ENCODE measurements at places on chromosomes 5 and 9.

- no peak for DNase-seq
Observed at GRCh38 chr5:173733831-173734501, 117.5 kb upstream of the BOD1 start.

DNA sequence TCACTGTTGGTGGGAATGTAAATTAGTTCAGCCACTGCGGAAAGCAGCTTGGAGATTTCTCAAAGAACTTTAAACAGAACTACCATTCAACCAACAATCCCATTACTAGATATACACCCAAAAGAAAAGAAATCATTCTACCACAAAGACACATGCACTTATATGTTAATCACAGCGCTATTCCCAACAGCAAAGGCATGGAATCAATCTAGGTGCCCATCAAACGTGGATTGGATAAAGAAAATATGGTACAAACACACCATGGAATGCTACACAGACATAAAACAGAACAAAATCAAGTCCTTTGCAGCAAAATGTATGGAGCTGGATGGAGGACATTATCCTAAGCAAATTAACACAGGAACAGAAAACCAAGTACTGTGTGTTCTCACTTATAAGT, 42.1 kb downstream of the PRUNE2 start:
- DNase-seq: no peak

GRCh38 chr5:170629566-170630175, 125.9 kb downstream of the KCNIP1 start:
- no peak for DNase-seq

DNA sequence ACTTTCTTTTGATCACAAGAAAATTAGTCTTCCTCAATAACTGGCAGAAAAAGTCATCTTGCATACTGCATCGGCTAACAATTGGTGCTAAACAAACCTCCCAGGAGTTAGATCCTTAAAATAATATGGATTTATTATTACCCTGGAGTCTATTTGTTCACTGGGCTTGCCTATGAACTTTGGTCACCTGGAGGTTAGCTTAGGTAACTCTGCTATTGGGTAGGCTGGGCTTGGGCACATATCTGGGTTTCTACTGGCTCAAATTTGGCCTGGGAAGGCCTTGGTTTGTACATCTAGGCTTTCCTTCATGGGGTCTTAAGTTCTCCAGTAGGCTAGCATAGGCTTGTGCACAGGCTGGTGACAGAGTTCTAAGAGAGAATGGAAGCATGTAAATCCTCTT, 279.9 kb downstream of the RASEF start:
- DNase-seq: no peak

DNA sequence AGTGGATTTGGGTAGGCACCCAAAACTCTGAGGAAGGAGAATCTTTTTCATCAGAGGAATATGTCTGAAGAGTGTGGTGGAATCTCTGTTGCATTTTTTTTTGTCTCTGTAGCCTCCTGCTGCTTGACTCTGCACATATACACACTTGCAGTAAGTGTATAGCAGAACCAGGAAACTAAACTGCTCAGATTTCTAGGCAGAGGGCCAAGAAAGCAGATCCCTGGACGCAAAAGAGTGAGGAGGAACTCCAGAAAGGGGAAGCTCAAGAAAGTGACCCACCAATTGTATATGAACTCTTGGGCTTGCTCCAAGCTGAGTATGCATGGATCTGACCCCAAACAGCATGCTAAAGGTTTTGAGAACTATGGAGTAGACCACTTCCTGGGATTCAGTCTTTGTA, 181.8 kb downstream of the GADD45G start:
- no peak for DNase-seq

- DNase-seq: no peak
Observed at GRCh38 chr5:116944183-116944582, 369.6 kb upstream of the SEMA6A start.

DNA sequence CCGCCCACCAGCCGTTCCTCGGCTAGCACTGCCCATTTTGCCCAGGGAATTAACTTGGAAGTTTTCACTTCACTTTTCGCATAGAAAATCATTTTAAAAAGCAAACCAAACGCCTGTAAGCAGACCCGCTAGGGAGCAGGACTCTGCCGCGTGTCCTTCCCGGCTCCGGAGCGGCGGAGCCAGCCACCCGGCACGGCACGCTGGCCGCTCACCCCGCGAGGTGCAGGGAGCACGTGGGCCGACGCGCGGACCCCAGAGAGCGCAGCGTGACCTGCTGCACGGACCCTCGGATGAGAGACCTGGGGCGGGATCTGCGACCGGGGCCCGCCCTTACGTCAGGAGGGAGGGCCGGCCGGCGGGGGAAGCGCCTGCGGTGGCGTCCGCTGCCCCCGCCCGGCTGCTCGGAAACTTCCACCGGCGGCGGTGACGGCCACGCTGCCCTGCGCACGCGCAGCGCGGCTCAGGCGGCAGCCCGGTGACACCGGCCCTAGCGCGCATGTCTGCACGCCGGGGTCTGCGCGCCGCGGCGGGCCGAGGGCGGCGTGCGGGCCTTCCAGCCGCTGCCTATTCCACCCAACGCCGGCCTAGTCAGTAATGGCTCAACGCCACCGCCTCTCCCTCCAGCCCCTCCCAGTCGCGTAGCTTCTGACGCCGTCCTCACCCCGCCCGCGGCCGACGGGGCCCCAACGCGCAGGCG, 507 bp upstream of the TENT4A start:
- DNase-seq: peak; percentile 93

- no peak for DNase-seq
Observed at GRCh38 chr5:168985454-168985853, 315.5 kb downstream of the SLIT3 start.

GRCh38 chr9:7316166-7316795, 483.3 kb downstream of the DMAC1 start:
- DNase-seq: no peak

- no peak for DNase-seq
Observed at GRCh38 chr9:121358751-121359150, 11.3 kb downstream of the STOM start.

DNA sequence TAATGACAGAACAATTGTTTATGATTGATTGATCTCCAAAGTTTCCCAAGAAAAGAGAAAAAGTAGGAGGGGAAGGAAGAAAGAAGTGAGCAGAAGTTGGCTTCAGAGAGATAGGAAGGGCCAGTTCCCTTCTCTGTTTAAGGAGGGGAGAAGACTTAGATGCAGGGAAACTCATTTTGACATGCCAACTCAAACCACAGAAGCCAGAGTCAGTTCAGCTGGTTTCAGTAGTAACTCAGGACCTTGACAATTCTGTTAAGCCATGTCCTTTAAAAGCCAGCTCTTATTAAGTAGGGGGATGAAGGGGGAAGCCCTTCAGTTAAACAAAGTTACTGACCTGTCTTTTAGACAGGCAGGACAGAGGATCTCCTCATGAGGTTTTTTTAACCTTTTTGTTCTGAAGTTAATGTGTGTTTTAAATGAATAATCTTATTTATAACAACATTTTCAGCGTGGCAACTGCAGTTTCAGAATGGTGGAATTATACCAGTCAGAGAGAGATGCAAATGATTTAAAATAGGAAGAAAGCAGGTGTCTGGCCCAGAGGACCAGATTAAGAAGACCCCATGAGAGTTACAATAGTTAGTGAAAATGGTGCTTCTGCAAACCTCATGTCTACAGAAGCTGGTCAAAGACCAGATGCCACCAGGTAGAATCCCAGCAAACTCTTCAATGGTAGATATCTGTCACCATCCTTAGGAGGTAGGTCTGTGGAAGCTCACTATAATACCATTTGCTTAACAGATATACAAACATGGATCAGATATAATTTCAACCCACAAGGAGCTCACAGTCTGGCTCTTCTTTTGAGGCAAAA, 29.3 kb upstream of the ABL1 start:
- DNase-seq: no peak

GRCh38 chr5:133140311-133140710, 88.5 kb downstream of the HSPA4 start:
- no peak for DNase-seq

DNA sequence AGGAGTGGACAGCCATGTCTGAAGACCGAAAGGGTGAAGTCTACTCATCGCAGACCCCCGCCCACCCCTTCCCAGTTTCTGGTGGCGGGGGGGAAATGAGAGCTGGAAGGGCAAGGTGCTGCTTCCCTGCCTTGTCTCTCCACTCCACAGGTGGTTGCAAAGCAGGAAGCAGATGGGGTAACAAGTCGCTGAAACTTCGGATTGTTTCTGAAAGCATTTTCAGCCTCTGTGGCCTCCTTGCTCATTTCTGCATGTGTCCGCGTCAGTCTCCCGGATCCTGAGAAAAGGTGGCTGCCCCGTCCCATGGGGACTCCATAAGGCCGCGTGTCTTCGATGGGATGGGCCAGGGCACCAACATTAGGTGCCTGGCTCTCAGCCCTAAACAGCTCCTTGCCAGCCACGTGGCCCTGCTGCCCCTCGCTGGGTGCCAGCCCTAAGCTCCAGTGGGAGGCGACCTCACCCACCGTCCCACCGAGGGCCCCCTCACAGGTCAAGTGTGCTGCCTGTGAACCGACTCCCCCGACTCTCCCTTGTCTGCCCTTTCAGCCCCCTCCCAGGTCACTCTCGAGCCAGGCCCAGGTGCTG, 971 bp downstream of the PHYKPL start:
- no peak for DNase-seq

DNA sequence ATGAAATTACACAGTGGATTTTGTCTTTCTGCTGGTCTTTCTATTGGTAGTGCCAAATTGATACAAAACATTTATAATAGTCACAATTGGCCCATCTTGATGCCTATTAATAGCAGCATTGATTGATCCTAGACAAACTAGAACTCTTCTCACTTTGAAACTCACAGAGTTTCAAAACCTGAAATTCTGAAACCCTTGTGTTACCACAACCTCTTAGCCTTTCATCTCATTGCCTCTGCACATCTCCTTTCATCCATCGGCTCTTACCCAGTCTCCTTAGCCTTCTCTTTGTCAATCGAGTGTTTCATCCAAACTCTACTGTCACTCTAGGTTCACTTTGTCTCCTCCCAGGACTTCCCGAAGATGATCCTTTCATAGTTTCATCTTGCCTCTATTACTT, 22.1 kb downstream of the PLPPR1 start:
- no peak for DNase-seq

DNA sequence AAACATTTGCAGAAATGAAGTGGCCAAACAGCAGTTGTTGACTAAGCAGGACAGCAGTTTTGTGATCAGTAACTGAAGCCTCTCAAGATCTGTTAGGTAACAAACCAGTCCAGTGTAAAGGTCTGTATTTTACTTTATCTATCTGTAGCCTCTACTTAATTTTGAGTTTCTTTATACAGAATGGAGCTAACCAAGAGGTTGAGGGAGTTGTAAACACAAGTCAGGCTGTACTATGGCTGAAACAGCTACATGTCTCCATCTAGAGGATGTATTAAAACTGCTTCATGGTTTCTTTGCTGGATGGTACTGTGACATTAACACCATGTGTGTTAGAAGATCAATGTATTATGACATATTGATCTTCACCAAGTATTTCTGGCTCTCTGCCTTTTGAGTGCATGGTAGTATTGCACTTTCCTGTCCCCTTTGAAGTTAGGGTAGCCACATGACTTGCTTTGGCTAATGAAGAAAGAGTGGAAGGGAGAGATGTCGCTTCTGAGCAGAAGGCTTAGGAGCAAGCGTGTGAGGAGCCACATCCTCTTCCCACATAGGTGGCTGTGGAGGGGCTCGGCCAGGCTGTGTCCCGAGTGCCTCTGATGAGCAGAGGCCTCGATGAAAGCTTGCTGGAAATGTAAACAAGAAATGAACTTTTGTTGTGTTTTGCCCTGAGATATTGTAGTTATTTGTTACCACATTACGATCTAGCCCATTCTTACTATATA, 105.6 kb upstream of the PCA3 start:
- DNase-seq: no peak

DNA sequence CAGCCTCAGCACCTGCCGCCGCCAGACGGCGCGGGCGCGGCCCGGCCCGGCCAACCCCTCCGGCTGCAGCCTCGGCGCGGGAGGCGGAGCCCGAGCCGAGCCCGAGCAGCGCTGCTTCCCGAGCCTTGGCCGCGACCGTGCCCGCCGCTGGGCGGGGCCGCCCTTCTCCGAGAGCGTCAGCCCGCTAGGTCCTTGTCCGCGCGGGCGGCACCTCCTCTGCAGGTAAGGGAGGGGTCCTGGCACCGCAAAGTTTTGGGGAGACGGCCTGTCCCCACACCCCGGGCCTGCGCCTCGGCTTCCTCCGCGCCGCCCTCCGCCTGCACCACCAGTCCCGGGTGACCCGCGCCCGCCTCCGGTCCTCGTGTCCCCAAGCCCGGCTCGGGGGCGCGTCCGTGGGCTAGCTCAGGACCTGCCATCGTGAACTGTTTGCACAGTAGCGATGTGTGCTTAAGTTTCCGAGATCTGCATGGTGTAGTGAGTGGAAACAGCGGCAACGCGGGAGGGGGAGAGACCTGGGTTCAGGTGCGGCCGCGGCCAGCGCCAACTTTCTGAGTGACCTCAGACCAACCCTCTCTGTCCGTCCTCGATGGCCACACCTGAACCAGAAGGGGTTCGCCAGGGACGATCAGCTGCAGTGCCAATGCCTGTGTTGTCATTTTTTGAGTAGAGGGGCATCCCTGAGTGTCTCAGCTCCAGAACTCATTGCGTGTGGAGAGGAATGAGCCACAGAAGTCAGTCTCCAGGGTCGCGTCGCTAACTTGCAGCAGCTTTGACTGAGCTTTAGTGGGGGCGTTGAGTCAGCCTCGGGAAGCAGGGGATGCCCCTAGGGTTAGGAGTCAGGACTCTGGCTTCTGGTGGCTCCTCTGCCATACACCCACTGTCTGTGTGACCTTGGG, at the start of gene FRMPD1:
Gene FRMPD1 (plus strand): TSS at position 82 of the 896 bp plus-strand sequence. CDS start 41,688 bp downstream, outside the sequence.
- no peak for DNase-seq

DNA sequence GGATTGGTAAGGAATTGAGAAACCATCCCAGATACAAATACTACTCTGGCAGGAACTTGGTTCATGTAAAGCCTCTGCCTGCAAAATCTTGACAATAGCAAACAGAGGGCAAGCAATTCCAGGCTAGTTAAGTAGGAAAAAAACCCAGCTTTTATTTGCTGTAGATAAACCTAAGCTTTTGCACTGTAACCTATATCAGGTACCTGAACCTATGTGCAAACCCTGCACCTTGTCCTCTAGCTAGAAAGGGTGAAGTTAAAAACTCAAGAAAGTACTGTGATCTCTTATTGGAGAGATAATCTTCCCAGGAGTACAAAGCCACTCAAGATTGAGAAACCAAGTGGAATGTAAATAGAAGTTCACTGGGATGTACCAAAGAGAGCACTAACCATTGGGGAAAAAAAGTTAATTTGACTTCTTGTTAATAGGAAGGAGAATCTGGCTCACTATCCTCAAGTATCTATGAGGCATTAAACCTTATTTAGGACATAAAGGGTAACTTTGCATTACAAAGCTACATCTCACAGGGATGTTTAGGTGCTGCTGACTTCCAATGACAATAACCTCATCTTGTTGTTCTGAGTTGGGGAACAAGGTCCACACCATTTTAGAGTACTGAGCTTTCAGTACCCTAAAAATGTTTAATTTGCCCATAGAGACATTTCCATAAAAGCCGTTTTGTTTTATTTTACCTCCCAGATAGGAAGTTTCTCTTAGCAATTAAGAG, 73.8 kb upstream of the PCA3 start:
- DNase-seq: no peak
